ENCODE measurements at places on chromosomes 4 and X.

- no peak for DNase-seq
These were observed 179.7 kb downstream of the SLC39A8 start for GRCh38 chr4:102165584-102165983.

DNA sequence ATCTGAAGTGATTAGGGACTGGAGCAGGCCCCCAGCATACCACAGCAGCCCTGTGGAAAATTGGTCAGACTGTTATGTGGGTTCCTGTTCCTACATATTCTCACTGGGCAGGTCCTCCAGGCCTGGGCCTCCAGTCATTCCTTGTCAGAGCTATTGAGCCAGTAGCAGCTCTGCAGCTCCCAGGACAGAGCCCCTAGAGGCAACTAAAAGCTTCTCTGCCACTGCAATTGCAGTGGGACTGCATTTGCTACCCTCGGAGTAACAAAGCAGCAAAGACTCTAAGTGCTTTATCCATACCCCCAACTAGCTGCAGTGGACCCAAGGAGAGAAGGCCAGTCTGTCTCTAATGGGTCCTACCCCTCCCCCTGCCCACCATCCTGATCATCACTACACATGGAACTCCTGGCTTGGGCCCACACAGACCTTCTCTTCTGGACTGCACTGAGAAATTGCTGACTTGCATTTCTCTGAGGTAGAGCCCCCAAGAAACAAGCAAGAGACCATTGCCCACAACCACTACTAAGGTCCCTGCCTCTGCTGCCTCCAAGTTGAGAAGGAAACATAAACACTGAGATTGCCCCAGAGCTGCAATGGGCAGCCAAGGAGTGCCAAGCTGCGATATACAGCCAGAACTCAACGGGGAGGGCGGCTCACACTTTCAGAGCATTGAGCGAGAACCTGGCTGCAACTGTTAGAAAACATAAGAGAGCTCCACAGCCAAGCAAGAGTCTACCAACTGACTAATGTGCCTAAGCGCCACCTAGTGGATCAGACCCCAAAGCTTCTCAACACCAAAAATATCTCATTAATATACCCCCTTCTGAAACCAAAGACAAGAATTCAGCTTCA is 738.7 kb upstream of the NDST4 start:
- peak; percentile 31 for DNase-seq

GRCh38 chr4:48445704-48446103 is 37.4 kb upstream of the SLC10A4 start:
- no peak for DNase-seq

DNA sequence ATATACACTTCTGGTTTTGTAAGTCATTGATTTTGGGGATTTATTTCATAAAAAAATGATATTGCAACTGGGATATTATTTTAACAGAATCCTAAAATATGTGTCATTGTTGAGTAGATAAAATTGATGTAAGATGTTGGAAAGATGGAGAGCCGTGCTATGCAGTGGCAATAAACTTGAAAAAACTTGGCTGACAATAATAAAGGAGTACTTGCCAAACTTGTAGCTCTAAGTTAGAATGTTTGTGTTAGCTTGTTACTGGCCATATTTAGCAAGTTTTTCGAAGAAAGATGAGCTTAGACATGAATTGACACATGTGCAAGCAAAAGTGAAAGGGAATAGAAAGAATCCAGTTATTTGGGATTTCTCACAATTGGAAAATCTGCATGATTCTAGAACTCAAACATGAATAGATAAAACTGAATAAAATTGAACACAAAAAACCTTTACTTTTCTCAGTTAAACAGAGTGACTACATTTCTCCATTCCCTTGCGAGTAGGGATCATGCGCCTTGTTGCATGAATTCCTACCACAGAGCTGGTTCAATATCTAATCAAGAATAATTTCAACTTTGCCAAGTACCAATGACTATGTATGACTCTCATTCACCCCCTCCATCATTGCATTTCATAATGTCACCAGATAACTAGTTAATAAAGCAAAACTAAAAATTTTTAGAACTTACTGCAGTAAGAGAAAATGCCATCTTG is 327.8 kb downstream of the CAMK2D start:
- peak; percentile 65 for DNase-seq

DNA sequence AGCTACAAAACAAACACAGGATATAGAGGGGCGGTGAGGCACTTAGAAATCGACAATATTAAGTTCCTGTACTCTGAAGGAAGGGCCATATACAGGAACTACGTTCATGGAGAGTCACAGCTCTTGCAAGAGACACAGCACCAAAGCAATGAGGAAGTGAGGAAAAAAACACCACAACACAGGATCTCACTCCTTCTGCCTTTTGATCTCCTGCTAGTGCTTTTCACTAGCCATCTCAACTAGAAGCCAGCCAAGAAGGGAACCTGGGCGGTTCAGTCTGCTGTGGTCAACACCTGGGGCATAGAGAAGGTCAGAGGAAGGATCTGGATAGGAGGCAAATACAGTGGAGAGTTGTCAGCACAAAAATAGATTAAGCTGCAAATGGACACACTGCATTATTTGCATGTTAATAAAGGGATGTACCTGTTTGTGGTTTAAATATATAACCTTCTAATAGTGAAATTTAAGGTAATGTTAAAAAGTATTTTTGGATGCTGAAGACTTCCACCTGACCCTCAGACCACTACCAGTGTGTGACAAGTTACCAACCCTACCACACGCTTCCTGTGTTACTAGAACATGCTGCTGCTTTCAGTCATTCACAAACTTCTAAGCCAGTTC is 104.6 kb downstream of the DTHD1 start:
- no peak for DNase-seq

GRCh38 chrX:88863726-88864125 is 116.7 kb downstream of the CPXCR1 start:
- DNase-seq, result no peak

DNA sequence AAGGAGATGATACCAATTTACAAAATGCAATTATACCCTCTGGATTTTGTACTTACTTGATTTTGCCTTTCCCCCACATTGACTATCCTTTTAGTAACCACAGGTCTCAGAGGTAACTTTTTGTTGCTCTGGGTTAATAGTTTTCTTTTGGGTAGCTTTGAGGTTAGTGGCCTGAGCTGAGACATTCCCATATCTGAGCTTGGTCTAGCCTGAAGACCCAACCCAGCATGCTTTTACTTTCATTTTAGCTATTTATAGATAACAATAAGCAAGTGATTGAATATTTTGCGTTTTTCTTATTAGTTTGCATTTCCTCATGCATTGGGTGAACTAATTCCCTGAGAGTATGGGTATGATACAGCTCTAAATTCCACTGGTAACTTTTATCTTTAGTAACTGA is 11.8 kb downstream of the HTN1 start:
- DNase-seq, result no peak

DNA sequence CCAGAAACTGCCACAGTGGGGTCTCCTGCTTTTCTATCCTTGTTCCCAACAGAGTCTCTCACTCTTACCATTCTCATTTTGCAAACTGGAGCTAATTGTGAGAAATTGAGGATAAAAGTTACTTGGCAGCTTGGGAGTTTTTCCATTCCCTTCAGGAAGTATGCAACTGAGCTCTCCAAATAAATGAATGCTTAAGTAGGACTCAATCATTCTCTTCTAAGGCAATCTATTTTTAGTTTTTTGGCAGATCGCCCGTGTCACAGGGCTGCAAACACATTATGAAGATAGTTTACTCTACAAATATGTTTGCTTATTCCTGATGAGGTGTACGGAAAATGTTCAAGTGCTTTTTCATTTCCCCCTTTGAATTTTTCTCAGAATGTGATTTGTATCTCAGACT is 5.3 kb downstream of the ASB11 start:
- DNase-seq, result peak; percentile 39

GRCh38 chr4:3762753-3763549 is 3.2 kb upstream of the ADRA2C start:
- DNase-seq, result no peak

DNA sequence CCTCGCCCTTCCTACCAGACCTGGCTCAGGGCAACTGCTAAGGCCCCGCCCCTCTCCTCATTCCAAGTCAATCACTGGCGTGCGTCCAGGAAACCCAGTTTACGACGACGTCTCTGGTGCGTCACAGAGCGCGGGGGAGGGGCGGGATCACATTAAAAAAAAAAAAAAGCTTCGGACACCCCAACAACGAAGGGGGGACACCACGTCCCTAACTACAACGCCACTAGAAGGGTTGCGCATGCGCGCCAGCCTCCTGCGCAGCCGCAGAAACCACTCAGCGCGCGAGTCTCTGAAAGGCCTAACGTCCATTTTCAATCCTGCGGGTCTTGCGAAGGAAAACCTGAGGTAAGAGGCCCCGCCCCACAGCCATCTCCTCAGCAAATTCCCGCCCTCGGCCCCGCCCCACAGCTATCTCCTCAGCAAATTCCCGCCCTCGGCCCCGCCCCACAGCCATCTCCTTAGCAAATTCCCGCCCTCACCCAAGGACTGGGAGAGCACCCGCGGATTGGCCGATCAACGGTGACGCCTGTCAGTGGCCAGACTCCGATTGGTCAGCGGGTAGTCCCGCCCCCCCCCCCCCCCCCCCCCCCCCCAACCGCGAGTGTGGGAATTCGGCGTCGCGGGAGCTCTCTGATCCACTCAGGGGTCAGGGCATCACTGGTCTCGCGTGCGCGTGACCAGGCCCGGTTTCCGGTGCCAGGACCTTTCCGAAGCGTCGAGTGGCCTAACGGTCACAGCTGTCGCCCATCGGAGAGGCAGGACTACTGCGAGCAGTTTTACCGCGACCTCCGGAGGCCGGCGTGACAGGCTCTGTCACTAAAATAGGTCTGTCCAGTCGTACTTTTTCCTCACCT is at the start of gene SCML1:
TSS of gene SCML1 (plus strand) at position 638 of the 854 bp plus-strand sequence. CDS start 6,694 bp downstream, outside the sequence.
- DNase-seq, result peak; percentile 96

GRCh38 chrX:80334583-80334982 is 85.7 kb upstream of the TENT5D start:
- DNase-seq, result no peak

DNA sequence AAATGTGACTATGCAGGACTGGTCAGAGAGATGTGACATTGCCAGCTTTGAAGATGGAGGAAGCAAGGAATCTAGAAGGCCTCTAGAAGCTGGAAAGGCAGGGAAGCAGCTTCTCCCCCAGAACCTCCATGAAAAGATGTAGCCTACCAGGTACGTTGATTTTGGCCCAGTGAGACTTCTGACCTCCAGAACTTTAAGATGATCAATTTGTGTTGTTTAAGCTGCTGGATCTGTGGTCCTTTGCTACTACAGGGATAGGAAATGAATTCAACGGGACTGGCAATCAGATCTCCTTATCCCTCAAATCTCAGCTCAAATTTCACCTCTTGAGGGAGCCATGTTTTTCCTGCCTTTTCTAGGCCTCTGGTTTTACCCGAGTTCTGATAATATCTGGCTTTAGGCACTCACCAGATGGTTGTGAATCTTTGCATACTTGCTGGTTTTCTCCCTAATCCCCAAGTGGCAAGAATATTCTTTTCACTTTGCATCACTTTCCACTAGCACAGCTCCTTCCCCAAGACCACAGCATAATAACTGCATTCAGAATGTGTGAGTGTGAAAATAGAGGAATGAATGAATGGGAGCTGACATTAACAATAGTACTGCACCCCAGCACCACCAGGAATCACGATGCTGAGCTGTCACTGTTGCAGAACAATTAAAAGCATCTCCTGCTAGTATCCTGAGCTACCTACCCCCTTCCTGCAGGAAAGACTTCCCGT is 25.5 kb upstream of the TMSB4X start:
- peak; percentile 89 for DNase-seq

DNA sequence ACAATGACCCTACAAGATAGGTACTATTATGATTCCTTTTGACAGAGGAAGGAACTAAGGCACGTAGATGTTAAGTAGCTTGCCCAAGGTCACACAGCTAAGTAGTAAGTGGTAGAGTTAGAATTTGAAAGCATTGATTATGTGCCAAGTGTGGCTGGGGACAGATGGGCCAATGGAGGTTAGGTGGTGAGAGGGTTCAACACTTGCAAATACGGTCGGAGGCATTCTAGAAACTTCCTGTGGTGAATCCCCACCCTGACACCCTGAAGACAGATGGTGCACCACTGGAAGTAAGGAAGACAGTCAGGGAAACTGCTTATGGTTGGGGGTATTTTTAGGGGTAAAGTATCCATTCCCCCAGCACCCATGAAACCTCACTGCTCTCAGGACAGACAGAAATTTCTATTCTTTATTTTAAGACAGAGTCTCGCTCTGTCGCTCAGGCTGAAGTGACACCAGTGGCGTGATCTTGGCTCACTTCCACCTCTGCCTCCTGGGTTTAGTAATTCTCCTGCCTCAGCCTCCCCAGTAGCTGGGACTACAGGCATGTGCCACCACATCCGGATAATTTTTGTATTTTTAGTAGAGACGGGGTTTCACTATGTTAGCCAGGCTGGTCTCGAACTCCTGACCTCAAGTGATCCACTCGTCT is 142.5 kb downstream of the RASL11B start:
- DNase-seq, result no peak

DNA sequence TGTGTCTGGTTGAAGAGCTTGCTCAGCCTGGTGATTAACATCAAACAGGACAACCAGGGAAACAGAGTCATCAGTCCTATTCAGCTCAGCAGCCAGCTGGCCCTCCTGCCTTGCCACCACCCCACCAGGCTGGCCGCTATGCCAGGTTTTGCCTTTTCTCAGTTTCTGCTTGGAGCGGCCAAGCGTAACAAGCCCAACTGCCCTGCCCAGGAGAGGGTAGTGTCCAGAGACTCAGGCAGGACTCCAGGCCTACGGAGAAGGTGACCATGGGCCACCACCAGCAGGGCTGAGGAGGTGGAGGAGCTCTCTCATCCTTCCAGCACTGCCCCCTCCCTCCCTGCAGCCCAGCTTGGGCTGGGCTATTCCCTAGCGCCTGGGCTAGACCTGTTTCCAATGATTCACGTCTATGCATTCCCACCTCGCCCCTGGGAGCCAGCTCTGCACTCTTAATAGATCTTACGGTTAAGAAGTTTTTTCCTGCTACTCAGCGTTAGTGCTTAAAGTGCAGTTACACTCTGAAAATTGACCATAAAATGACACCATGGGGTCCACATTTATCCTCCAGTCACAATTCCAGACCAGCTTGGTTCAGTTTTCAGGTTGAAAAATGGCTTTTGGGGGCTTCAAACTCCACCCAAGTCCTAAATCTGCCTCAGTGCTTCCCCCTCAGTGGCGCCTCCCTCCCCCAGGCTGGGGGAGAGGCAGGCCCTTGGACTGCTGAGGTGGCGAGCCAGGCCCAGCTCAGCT is 124.0 kb upstream of the PJA1 start:
- DNase-seq, result peak; percentile 45

GRCh38 chr4:70703619-70704214 is 15.4 kb downstream of the UTP3 start:
- peak; percentile 41 for DNase-seq

DNA sequence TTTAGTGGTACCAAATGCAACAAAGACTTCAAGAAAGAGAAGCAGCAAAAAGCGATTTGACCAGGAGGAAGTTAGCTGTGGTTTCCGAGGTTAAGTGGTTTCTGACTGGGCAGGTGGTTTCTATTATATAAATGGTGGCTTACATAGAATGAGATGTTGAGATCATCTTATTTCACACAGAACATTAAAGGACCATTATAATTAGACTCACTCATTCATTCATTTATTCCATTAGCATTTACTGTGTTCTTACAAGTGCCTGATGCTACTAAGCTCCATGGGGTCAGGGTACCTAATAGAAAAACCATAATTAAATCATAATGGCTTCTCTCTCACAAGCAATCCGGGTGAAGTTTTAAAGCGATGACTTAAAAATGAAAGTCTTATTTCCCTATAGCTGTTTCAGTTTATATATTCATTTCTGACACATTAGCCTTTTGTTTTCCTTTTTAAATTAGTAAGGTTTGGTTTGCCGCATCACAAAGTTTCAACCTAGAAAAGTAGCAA is 10.6 kb downstream of the TSPAN6 start:
- DNase-seq, result peak; percentile 19
